Activated CD8-positive, alpha-beta memory T cell treated with anti-CD3 and anti-CD28 coated beads, Interleukin-2, amount 50 U/mL, for 48 hours (primary cell): ENCODE measurements at places on chromosomes 1 and 21.

DNA sequence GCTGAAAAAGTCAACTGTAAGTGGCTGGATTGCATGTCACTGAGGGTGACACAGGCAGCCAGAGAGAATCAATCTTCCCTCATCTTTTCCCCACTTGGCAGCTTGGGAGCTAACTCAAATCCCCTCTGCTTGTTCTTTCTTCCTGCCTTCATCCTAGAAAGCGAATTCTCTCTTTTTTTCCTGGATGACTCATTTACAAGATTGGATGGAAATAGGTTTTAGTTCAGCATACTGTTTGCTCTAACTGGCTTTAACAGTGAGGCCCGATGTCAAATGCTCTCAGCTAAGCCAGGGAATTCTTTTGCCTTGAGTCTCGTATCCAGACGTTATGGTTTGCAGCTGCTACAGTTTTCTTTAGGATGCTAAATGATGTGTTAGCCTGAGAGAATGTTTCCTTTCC lies 72.7 kb downstream of the HUNK start:
- DNase-seq = no peak

GRCh38 chr1:63701187-63701586 lies 72.6 kb upstream of the ROR1 start:
- DNase-seq = no peak

DNA sequence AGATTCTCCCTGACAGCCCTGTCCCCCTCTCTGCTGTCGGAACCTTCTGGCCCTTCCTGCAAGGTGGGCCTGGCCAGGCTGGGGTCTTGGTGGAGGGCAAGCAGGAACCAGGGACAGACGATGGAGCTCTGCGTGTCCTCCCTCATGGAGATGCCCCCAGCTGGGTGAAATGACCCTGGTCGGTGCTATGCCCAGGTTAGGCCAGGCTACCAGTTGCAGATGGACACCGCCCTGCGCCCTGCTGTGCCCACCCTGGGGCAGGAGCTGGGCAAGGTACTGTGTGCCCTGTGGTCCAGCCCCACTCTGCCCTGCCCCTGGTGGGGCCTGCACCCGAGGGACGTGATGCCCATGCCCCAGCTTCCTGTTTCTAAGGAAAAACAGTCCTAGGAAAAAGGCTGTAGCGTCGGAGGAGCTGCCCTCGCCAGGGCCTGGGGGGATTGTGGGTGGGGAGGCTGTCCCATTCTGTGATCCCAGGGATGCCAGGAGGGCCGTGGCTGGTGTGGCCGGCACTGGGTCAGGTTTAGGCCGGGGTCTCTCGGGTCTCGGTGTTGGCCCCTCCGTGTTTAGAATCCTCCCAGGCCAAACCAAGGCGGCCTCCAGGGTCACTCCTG lies 77.6 kb downstream of the MORN1 start:
- no peak for DNase-seq

- peak; percentile 53 for DNase-seq
Measured at GRCh38 chr1:51344602-51345299, 14.4 kb upstream of the TTC39A start.

DNA sequence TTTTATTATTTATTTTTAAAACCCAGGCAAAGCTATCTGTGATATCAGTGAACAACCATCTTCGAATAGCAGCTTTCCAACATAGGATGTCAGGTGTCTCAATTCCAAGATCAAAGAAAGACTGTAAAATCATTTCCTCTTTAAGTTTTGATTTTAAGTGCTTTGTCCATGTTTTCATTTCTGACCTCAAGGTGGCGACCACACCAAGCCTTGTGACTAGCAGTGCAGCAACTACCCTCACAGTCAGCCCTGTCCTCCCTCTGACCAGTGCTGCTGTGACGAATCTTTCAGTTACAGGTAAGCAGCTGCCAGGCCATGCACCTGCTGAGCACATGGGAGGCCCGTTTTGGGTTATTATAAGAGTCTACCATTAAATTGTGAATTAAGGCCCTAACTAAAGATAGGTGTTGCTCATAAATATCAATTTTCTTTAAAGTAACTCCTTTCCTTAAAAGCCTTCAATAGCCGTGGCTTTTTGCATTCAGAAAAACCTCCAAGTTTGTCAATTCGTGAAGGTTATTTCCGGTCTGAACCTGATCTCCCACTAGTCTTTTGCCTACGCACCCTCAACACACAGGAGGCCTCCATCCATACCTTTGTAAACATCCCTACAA lies 117.0 kb downstream of the CD247 start:
- no peak for DNase-seq

- DNase-seq = no peak
Measured at GRCh38 chr1:25724201-25724600, 75.8 kb upstream of the SELENON start.

- DNase-seq = no peak
Measured at GRCh38 chr1:10637834-10638558, 158.4 kb downstream of the CASZ1 start.

DNA sequence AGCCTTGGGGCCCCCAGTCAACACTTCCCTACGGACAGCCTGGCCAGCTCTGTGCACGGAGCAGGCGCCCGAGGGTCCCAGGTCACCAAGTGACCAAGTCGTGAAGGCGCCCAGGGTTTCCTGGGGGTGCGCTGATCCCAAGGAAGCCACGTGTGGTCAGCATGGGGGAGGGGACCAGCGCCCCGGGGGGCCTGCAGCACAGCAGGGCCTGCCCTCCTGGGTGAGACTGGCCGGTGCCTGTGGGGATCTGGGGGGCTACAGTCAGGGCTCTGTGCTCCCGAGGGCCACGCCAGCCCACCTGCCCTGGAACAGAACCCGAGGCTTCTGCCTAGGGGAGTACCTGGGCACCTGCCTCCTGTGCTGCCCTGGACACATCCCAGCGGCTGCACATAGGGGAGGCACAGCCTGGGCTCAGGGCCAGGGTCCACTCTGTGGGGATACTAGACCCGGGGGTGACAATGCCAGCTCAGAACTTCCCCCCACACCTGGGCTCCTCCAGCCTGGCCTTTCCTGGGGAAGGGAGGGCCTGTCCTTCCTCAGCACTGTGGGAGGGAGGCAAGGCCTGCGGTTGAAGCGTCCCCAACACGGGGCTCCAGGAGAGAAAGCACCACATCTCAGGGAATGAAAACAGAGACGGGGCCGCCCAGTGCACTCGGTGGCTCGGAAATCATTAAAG lies 6.2 kb upstream of the POFUT2 start:
- peak; percentile 30 for DNase-seq
